ENCODE measurements at places on chromosomes 7 and 10. TPM values are rescaled to one million over a fixed set of nuclear protein-coding genes. Genes with fewer than 3 reads are reported as not detected.

Gene DIP2C
- 9.3 TPM for polyA plus RNA-seq

Gene TDRD1
- not detected for polyA plus RNA-seq

Gene TCAF2
- 1.9 TPM for polyA plus RNA-seq

Gene COBL
- polyA plus RNA-seq: not detected

Gene TRPV5
- polyA plus RNA-seq: not detected

Gene SUFU
- 5.3 TPM for polyA plus RNA-seq

Gene NRCAM
- polyA plus RNA-seq: 1.8 TPM

Gene CALD1
- polyA plus RNA-seq: 1,746 TPM

DNA sequence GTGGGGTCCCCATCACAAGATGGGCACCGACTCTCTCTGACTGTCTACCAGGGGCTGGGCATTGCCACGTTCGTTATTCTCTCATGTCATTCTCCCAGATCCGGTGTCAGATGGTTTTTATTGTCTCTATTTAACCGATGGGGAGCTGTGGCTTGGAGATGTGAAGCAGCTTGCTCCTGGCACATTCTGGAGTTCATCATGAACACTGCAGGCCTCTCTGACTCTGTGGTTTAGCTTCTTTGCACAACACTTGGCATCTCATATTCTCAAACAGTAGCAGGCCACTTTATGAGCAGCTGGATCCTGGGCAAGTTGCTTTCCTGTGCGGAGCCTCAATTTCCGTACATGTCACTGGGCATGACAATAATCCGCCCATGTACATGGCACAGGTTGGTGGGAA, 119.9 kb downstream of the LRRC18 start:
- DNase-seq: no peak

DNA sequence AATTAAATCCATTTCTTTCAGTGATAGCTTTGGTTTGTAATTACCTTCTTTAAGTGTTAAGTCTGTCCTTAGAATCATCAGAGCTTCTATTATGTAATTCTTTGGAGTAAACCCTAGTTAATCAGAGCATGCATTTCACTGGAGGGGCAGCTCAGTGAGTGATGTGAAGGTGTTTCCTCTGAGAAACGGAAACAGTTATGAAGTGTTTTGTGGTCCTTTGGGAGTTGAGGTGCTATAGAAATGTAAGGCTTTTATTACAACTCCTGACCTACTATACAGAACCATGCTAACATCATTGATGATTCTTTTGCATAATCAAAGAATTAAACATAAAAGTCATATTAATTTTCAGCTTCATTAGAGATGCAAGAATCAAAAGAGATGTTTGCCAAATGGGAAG, 141.5 kb downstream of the EXOC4 start:
- no peak for DNase-seq

DNA sequence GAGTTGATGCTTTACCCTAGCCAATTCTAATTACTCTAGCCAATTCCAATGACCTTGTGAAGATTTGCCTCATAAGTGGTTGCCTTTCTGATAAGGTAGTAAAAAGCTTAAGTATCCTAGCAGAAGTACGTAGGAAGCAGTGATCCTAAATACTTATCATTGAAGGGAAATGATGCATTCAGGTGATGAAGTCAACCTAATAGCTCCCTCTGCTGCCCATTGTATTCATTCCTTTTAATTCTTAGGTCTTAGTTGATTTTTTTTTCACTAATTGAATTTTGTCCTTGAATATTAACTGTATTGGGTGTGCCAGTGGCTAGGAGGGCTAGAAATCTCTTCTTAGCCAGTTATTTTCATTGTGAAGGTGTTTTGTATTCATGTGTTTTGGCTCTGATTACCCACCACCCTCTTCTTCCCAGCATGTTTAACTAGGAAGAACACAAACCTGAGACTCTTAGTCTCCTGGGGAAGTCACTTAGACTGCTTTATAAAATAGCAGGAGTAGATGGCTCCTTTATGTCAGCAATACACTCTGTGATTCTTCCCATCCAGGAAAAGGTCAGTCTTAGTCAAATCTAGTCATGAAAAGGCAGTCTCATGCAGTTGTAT, 46.3 kb downstream of the PLEKHA8 start:
- no peak for DNase-seq

- no peak for DNase-seq
Observed at GRCh38 chr10:48599830-48600134, 5.1 kb downstream of the ARHGAP22 start.

GRCh38 chr7:2873146-2873545, 29.0 kb upstream of the GNA12 start:
- no peak for DNase-seq

DNA sequence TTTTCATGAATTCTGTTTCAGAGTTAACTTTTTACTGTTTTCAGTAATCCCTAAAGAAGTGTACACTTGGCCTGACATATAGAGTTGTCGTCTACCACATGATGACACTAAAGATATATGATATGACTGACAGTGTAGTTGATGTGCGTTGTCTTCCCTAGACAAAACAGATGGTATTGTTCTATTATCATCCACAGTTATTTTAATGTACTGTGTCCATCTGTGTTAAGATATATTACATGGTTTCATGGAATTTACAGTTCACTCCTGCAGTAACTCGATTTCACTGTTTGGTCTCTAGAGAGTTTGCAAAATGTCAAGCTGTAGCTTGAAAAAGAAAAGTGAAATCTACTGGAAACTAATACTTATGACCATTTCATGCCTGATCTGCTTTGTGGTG, 18.1 kb downstream of the FOXP2 start:
- DNase-seq: no peak

GRCh38 chr7:151742713-151743480, 134.0 kb downstream of the PRKAG2 start:
- no peak for DNase-seq

DNA sequence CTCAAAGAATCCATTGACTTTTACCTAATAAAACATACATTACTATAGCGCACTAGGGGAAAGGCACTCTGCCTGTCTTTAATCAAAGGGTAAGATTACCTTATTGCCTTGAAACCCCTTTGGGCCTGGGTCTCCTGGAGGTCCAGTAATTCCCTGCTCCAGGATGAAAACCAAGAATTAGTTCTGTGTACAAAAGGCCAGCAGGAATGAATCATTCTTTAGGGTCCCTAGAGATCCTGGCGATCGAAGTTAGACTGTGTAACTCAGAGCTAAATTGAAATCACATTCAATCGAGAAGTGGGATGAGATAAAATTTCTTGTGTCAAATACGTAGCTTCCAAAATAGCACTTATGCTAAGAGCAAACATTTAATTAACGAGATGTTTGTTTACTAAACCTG, 29.8 kb downstream of the COL28A1 start:
- no peak for DNase-seq

- no peak for DNase-seq
Observed at GRCh38 chr10:99682752-99683151, 23.4 kb downstream of the ENTPD7 start.

DNA sequence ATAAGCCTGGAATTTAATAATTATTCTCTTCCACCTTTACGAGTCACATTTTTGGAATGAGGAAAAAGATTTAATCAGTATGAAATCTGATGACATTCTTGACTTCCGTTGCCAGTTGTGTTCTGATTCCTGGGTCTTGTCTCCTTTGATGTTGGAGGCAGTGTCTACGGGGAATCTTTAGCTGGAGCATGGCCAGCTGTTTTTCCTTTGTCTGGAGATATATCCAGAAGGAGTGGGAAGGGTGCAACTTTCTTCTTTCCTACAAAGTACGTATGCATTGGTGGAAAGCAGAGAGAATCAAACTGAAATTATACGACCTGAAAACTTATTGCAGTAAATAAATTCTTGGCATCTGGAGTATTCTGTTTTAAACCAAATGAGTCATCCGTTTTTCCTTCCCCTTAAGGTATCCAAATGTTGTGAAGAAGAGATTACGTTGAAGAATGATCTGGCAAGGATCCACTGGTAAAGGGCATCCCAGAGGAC, 6.9 kb upstream of the GNG11 start:
- no peak for DNase-seq
